Vein endothelial cell (primary cell): ENCODE measurements at places on chromosomes 3 and 15. TPM values are rescaled to one million over a fixed set of nuclear protein-coding genes. Genes with fewer than 3 reads are reported as not detected.

PLD1 gene
- 64.7 and 65.4 TPM in 2 replicates for total RNA-seq

RAB8B gene
- 67.0 and 75.5 TPM in 2 replicates for total RNA-seq

CADPS gene
- not detected in 2 replicates for total RNA-seq

CYP1A2 gene
- not detected in 2 replicates for total RNA-seq

CCR8 gene
- total RNA-seq: not detected in 2 replicates
